ENCODE measurements at places on chromosomes 3 and 15. TPM values are rescaled to one million over a fixed set of nuclear protein-coding genes. Genes with fewer than 3 reads are reported as not detected.

The ITPKA gene
- total RNA-seq, result 0.91 TPM

The SLC6A1 gene
- total RNA-seq, result 64.8 TPM

The ABHD10 gene
- 26.6 TPM for total RNA-seq

The ALS2CL gene
- 24.2 TPM for total RNA-seq

The PLAAT1 gene
- total RNA-seq, result not detected

The NT5DC2 gene
- total RNA-seq, result 4.1 TPM

The PLA1A gene
- total RNA-seq, result 13.5 TPM

- no peak for DNase-seq
Observed at GRCh38 chr3:43307226-43307625, 20.9 kb downstream of the SNRK start.

DNA sequence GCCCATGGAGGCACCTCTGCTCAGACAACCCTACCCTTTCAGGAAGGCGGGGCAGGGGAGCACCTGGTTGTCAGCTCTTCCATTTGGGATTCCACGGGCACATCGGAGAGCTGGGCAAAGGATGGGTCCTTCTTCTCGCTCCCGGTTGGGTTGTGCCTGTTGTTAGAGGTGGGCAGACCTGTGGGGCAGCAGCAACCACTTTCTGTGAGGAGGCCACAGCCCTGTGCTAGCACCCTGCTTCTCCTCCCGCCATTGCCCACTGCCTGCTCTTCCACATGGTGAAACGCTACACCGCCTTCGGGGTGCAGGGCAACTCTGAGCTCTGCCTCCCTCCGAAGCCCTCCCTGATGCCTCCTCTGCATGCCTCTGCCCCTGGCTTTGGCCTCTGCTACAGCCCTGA lies 7.0 kb upstream of the HHATL start:
- DNase-seq, result peak; percentile 38

GRCh38 chr3:188262913-188263683 lies 109.1 kb downstream of the LPP start:
- no peak for DNase-seq

- no peak for DNase-seq
Observed at GRCh38 chr3:151297429-151297828, 19.1 kb upstream of the P2RY14 start.

DNA sequence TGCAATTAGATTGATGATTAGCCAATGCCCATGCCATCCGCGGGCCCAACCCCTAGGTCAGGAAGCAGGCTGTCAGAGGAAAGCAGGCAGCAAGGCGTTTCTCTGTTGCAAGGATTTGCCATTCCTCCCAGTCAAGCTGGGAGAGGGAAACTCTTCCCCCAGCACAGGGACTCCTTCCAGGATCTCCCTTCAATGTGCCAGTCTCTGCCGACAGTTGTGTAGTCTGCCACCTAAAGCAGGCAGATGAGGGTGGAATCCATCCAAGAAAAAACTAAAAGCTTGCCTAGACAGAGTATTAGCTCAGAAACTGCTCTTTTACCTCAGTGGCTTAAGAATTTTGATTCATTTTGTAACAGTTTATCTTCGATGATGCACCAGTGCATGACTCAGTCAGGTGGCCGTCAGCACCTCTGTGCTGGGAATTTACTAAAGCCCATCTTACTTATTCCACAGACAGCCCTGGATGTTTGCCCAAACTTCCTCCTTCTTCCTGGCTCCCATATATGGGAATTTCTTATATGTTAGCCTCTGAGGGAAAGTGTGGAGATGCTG lies 501.5 kb upstream of the THBS1 start:
- DNase-seq, result no peak

DNA sequence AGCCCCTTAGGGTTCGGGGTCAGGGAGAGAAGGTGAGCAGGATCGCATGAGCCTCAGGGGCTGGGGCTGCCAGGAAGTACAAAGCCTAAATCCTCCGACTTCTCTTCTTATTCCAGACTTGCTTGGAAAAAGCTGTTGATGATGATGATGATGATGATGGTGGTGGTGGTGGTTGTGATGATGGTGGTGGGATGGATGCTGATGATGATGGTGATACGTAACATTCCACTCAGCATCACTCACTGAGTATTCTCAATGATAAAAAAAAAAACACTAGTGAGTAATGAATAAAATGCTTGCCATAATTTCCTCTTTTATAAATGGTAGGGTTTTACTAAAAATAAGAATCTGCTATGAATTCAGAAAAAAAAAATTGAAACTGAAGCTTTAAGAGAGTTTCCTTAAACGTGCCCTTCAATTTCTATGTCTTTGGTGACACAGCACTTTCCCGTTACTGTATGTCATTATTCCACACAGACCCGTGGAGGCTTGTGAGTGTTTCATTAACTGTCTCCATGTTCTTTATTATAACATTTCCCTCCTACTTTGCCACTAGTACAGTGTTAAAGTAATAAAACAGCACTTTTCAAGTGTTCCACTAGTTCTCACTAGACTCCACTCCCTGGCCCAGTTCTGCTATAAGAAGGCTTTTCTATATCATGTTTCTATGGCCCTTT lies 5.4 kb upstream of the ACAN start:
- no peak for DNase-seq

Measured in left lobe of liver (tissue), 2 donors.